ENCODE measurements at places on chromosomes 6 and 20.

- H3K4me1 ChIP-seq = no peaks in the 10 kb centered on the region
- H3K27ac ChIP-seq = no peak overlapping the region
- DNase-seq = no peak
- no peaks in the 10 kb centered on the region for H3K27me3 ChIP-seq
- no peak overlapping the region for H3K4me3 ChIP-seq
Measured at GRCh38 chr6:21741221-21742109, 147.9 kb downstream of the SOX4 start.

DNA sequence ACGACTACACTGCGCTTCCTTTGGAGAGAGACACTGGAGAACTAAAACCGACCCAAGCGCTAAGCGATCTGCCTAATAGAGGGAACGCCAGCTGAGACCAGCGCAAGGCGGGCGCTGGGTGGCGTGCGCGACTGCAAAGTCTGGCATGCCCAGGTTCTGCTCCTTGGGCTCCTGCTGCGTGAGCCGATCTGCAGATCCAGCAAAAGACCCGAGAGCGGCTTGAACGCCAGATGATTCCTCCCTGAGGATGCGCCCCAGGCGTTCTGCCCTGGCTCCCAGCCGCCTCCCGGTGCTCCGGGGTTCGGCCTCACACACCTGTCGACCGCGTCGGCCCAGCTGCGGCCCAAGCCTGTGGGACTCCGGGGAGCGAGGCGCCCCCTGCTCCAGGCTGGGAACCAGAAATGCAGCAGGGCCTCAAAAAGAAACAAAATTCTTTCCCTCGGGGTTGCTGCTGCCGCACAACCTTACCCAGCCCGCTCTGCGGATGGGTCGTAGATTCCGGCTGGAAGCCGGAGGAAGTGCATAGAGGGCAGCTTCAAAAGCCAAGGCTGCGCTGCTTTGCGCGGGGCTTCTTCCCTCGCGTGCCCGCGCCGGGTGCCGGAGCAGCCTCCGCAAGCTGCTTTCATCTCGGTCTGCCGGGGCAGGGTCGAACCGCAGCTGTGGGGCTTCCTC lies 17.9 kb upstream of the PRDM13 start:
- peaks cover 30% of the 10 kb centered on the region for H3K4me1 ChIP-seq
- H3K4me3 ChIP-seq = peak overlapping the region; percentile 90
- H3K36me3 ChIP-seq = peaks cover 7% of the 10 kb centered on the region
- peak overlapping the region; percentile 5 for H3K27ac ChIP-seq
- peak; percentile 47 for DNase-seq
- peaks cover 55% of the 10 kb centered on the region for H3K27me3 ChIP-seq

- no peak for DNase-seq
- H3K27ac ChIP-seq = no peak overlapping the region
- H3K4me3 ChIP-seq = no peak overlapping the region
- H3K27me3 ChIP-seq = no peaks in the 10 kb centered on the region
- no peaks in the 10 kb centered on the region for H3K36me3 ChIP-seq
- no peaks in the 10 kb centered on the region for H3K4me1 ChIP-seq
Measured at GRCh38 chr6:78854546-78854945, 12.8 kb upstream of the IRAK1BP1 start.

- no peaks in the 10 kb centered on the region for H3K4me1 ChIP-seq
- DNase-seq = no peak
- no peaks in the 10 kb centered on the region for H3K36me3 ChIP-seq
- H3K4me3 ChIP-seq = no peak overlapping the region
- H3K27me3 ChIP-seq = peaks cover 7% of the 10 kb centered on the region
Measured at GRCh38 chr6:147057188-147057587, 147.0 kb upstream of the STXBP5 start.

- no peaks in the 10 kb centered on the region for H3K4me1 ChIP-seq
- no peak overlapping the region for H3K27ac ChIP-seq
- H3K36me3 ChIP-seq = no peaks in the 10 kb centered on the region
- H3K27me3 ChIP-seq = peaks cover 21% of the 10 kb centered on the region
- DNase-seq = no peak
- no peak overlapping the region for H3K4me3 ChIP-seq
Measured at GRCh38 chr20:635028-635892, 17.7 kb downstream of the SRXN1 start.

DNA sequence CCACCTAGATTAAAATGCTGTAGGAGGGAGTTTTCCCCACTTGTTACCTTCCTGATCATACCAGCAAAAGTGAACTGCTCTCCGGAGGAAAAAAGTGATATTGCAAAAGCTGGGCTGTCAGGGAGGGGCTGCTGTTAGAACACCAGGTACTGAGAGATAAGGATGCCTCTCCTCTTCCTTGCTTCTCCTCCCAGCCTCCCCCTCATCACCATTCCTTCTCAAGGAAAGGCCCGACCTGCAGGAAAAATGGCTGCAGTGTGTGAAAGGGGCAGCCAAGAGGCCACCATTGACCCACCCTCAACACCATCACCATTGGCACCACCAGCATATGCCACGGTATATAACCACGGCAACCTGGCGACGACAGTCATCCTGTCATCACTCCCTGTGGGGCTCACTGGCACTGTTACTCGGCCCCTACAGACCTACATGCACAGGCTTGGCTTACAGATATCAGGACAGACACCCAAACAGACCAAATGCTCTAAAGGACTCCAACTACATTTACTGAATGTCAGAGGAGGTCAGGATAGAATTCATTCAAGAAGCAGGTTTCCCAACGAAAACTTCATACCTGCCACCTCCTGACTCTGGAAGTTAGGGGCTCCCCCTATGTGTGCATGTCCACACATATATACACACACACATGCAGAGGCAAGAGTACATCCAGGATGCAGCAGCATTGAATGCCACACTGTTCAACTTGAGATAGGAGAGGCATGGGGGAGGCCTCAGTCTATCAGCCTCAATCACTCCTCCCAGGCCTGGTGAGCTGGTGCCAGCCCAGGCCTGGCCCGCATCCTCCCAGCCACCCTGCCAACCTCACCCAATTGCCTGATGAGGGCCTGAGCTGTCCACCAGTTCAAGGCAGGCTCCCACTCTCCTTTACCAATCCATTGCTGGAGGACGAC lies 13.9 kb upstream of the MDGA1 start:
- no peak for DNase-seq
- no peaks in the 10 kb centered on the region for H3K4me1 ChIP-seq
- no peak overlapping the region for H3K27ac ChIP-seq
- peaks cover 2% of the 10 kb centered on the region for H3K36me3 ChIP-seq

DNA sequence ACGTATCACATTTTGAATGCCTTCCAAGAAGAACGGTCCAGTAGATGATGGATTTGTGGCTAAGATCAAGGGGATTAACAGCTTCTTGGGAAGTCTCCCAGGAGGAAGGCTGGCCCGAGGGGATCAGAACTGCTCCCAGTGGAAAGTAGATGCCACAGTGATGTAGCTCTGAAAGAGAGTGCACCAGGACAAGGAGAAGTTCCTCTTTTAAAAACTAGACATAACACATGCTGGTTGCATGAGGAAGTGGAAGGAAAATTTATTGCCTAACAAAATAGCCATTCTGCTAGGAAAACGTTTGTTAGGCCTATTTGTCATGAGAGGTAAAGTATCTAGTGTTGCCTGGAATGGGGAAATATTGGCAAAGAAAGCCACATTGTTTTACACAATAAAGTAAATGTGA lies 87.8 kb downstream of the CDH26 start:
- H3K27me3 ChIP-seq = peaks cover under 1% of the 10 kb centered on the region
- DNase-seq = no peak
- H3K4me3 ChIP-seq = no peak overlapping the region
- no peaks in the 10 kb centered on the region for H3K36me3 ChIP-seq
- H3K27ac ChIP-seq = no peak overlapping the region
- no peaks in the 10 kb centered on the region for H3K4me1 ChIP-seq

GRCh38 chr20:38737887-38738286 lies 10.4 kb upstream of the ACTR5 start:
- H3K4me1 ChIP-seq = no peaks in the 10 kb centered on the region
- no peaks in the 10 kb centered on the region for H3K36me3 ChIP-seq
- peaks cover 86% of the 10 kb centered on the region for H3K27me3 ChIP-seq
- no peak for DNase-seq
- H3K4me3 ChIP-seq = no peak overlapping the region

GRCh38 chr6:105601541-105602236 lies 198.8 kb upstream of the PREP start:
- H3K36me3 ChIP-seq = no peaks in the 10 kb centered on the region
- H3K27ac ChIP-seq = peak overlapping the region; percentile 88
- peak overlapping the region; percentile 79 for H3K4me3 ChIP-seq
- H3K27me3 ChIP-seq = no peaks in the 10 kb centered on the region
- DNase-seq = no peak

DNA sequence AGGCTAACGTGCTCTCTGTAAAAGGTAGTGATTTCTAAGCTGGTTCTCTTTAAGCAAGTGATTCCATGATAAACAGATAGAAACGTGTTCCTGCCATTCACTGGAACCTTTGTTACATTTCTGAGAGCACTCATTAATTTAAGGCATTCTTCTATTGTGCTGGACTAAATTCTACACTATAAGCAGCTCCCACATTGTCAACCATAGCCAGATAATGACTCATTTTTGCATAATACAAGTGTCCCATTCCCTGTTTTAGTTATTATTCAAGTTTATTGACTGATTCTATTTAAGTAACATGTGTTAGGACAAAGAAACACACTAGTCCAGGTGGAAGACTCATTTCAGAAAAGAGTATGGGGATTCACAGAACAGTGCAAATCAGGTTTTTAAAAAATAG lies 13.5 kb upstream of the XRN2 start:
- no peak overlapping the region for H3K27ac ChIP-seq
- H3K4me1 ChIP-seq = no peaks in the 10 kb centered on the region
- DNase-seq = no peak
- peaks cover 69% of the 10 kb centered on the region for H3K27me3 ChIP-seq
- H3K4me3 ChIP-seq = no peak overlapping the region

DNA sequence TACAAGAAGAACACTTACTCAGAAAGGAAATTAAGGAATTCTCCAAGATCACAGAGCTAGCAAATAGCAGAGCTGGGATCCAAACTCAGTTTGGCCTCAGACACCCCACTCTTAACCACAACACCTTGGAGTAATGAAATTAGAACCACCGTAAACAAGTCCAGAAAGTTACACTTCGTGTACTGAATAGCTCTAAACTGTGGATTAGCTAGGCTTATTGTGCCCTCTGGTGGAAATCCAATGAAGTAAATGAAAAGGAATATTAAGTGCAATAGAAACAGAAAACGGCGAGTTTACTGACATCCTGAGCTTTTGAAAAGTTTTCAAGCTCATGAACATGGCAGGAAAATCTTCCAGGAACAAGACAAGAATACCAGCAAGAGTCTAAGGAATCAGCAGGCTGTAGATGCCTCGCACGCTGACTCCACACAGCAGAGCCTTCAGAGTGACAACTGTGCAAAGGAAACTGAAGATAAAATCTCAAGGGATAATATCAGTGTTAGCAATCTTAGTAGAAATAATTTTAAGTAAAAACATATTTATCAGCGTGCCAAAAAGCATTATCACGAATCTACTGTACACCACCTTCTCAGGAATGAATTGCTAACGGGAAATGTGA lies 34.6 kb downstream of the FBXO5 start:
- H3K27me3 ChIP-seq = peaks cover 48% of the 10 kb centered on the region
- H3K36me3 ChIP-seq = no peaks in the 10 kb centered on the region
- peaks cover 6% of the 10 kb centered on the region for H3K4me1 ChIP-seq
- peak; percentile 10 for DNase-seq
- peak overlapping the region; percentile 33 for H3K4me3 ChIP-seq

DNA sequence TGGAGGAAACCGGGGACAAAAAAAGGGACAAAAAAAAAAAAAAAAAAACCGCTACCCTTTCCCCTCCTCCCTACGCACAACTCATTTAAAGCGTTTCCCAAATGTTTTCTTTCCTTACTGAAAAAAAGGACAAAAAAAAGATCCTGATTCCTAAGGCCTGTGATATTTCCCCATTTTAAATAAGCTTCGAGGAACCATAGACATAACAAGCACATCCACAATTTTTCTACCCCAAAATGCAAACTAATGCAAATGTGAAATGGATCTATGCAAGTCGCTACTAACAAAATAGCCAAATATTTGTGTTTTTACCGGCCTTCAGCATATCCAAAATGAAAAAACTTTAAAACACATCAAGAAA lies 1.4 kb upstream of the ZNF217 start:
- peak overlapping the region; percentile 77 for H3K4me3 ChIP-seq
- H3K27ac ChIP-seq = peak overlapping the region; percentile 70
- H3K4me1 ChIP-seq = peaks cover 58% of the 10 kb centered on the region
- H3K36me3 ChIP-seq = peaks cover 25% of the 10 kb centered on the region
- DNase-seq = no peak

- no peak overlapping the region for H3K4me3 ChIP-seq
- peaks cover 49% of the 10 kb centered on the region for H3K27me3 ChIP-seq
- H3K36me3 ChIP-seq = peaks cover 4% of the 10 kb centered on the region
- DNase-seq = no peak
- H3K4me1 ChIP-seq = peaks cover 1% of the 10 kb centered on the region
- H3K27ac ChIP-seq = no peak overlapping the region
Measured at GRCh38 chr20:62993856-62994494, 12.8 kb downstream of the BHLHE23 start.

DNA sequence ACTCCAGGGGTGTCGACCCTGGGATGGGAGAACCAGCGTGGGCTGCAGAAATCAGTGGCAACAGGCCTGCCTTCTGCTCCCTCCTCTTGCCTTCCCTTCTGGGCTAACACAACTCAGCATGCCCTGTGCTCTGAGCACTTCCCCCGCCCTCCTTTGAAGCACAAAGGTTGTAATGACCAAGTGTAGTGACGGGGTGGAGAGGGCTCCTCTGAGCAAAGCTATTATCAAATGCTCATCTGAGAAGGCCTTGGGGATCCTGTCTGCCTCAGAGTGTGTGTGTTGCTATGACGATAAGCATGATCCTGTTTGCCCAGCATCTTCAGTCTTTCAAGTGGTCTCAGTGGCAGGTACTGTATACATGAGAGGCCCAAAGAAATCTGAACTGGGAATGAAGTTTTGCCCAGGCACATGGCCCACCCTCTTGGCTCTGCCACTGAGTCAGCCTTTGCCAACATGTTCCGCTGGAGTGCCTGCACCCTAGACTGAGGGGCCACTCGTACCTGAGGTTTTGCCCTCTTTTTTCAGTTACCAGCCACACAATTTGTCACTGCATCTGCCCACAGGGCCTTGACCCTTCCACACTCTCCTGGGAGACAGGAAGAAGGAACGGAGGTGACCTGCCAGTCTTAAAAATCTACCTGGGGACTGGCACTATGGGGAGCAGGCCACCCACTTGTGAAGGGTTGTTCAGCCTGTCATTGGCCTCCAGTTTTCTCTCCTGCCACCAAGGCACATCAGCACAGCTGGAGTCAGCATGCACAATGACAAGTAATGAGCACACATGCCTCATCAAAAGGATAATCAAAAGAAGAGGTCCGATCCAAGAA lies 74.5 kb downstream of the GFOD1 start:
- no peak for DNase-seq
- peaks cover 3% of the 10 kb centered on the region for H3K4me1 ChIP-seq
- peak overlapping the region; percentile 16 for H3K27ac ChIP-seq
- H3K27me3 ChIP-seq = no peaks in the 10 kb centered on the region
- H3K36me3 ChIP-seq = no peaks in the 10 kb centered on the region

DNA sequence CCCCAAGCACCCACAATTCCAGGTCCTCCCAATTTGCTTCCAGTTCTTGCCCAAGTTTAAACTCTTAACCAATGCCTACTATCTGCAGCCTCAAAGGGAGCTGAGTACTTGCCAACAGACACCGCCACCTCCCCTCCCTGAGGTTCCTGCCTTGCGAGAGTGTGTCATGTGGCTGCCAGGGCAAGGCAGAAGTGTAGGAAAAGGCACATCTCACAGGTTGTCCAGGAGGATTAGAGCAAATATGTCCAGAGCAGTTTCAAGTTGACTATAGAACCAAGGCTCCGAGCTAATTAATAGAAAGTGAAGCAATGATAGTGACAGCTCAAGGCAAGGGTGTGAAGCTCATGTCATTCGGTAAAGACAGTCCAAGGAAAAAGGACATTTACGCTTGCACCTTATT lies 127.8 kb downstream of the ATXN1 start:
- peaks cover 8% of the 10 kb centered on the region for H3K36me3 ChIP-seq
- H3K4me1 ChIP-seq = peaks cover 44% of the 10 kb centered on the region
- no peak overlapping the region for H3K4me3 ChIP-seq
- no peak for DNase-seq

Measured in effector memory CD8-positive, alpha-beta T cell (primary cell).